ENCODE measurements at places on chromosomes 6 and 20. TPM values are rescaled to one million over a fixed set of nuclear protein-coding genes. Genes with fewer than 3 reads are reported as not detected.
A peak's percentile ranks its signal among the peaks of the same experiment; 100 is the strongest.

DNA sequence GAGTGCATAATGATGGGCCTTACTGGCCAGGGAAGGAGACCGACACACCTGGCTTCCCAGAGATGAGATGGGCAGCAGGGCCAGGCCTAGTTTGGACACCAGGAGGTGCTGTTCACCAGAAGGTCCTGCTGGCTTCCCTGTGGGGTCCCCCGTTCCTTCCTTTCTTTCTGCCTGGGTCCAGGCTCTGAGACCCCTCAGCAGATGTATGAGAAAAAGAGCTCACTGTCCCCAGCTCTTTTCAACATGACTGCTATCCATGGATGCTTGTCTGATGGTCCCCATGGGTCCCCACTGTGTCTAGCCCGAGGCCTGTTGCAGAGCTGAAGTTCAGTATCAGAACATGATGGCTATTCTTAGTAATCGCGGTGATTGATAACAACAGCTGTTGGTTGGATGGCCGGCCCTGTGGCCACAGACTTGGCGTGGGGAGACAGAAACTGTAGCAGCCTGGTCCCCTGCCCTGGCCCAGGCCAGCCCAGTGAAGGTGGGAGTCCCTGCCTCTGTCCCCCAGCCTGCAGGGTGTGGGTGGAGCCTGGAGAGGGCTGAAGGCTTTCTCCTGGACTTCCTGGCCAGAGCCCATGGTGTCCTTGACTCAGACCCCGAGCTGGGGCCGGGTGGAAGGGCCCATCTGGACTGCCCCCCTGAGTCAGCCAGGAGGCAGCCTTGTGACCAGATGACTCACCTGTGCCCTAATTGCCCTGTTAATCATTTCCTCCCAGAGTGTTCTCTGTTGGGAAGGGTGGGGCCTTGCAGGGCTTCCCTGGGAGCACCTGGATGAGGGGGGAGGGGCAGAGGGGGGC lies 9.9 kb upstream of the BAK1 start:
- H3K4me3 ChIP-seq = no peak overlapping the region
- H3K4me1 ChIP-seq = peaks cover 35% of the 10 kb centered on the region
- H3K27ac ChIP-seq = peak overlapping the region; percentile 91
- H3K36me3 ChIP-seq = no peaks in the 10 kb centered on the region

DNA sequence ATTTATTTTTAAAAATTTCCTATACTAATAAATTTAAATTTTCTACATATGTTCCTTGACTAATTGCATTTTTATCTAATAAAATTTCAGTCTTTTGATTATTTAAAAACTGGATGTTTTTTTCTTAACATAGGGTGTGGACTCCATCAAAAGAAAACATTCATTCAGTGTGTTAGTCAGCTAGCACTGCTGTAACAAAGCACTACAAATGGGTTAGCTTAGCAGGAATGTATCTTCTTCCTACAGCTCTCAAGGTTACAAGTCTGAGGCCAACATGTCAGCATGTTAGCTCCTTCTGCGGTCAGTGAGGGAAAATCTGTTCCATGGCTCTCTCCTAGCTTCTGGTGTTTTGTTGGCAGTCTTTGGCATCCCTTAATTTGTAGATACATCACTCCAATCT lies 32.5 kb downstream of the FRK start:
- no peaks in the 10 kb centered on the region for H3K4me1 ChIP-seq
- no peak overlapping the region for H3K4me3 ChIP-seq
- H3K27me3 ChIP-seq = no peaks in the 10 kb centered on the region
- H3K36me3 ChIP-seq = no peaks in the 10 kb centered on the region
- H3K27ac ChIP-seq = no peak overlapping the region

DNA sequence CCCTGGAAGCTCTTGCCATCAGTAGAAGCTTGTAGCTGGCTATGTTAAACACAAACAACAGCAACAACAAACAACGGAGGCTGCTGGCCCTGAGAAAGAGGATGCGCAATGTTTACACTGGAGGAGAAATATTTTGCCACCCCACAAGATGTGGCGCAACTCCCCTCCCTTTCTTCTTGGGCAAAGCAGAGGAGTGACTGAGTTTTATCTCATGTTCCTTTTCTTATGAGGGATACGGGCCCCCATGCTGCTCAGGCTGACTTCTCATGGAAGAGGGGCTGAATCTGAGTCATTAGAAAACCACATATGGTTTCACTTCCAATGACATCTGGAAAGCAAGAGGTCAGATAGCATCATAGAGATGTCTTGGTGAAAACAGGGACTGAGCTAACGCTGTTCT lies 75.9 kb upstream of the HDDC2 start:
- H3K4me3 ChIP-seq = no peak overlapping the region
- DNase-seq = no peak
- no peaks in the 10 kb centered on the region for H3K27me3 ChIP-seq
- H3K36me3 ChIP-seq = no peaks in the 10 kb centered on the region
- no peak overlapping the region for H3K27ac ChIP-seq

DNA sequence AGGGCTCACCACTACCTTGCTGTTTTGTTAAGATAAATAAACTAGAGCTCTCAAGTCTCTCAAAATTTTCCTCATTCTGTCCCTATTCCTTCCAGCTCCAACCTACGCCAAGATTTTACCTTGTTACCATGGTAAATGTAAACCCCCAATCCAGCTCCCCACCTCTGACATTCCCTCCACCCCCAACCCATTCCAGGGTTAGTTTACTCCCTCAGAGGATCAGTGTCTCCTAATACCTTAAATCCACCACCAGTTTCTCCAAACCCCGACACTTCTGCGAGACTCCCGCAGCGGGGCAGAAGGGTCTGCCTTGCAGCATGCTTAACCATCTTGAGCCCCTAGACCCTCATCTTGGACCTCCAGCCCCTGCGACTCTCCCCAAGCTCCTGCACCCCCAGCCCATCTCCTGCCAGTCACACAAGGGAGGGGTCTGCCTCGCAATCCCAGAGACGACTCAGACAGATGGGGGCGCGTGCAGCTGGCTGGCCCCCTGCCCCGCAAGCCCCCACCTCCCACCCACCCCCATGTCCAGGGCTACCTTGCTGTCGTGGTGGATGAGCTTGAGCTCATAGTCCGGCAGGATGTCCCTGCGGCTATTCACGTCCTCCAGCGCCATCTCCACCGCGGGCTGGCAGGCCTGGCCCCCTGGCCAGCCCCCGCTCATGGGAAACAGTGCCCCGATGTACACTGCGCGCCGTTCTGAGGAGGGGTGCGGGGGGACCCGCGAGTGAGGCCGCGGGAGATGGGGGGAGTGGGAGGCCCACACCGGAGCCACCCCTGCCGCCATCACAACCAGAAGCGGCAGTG lies 5.8 kb downstream of the GABBR1 start:
- DNase-seq = no peak
- no peak overlapping the region for H3K4me3 ChIP-seq
- H3K27me3 ChIP-seq = no peaks in the 10 kb centered on the region

The SMPD2 gene
- total RNA-seq = 8.0 TPM

DNA sequence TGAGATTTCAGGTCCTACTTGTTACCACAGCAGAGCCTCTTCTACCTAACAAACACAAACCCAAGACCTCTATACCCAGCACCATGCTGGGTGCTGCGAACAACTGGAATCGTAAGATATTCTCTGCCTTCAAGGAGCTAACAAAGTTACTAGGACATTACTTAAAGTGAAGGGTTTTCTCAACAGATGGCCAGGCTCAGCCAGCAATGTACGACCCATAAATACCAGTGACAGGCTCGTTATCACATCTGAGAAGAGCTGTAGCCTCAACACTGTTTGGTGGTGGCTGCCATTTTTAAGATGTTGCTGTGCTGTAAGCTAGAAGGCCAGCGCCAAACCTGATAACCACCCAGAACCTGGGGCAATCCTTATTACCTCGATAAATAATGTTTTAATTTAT lies 406.5 kb downstream of the KIF16B start:
- no peaks in the 10 kb centered on the region for H3K36me3 ChIP-seq
- no peaks in the 10 kb centered on the region for H3K27me3 ChIP-seq
- H3K4me1 ChIP-seq = no peaks in the 10 kb centered on the region

DNA sequence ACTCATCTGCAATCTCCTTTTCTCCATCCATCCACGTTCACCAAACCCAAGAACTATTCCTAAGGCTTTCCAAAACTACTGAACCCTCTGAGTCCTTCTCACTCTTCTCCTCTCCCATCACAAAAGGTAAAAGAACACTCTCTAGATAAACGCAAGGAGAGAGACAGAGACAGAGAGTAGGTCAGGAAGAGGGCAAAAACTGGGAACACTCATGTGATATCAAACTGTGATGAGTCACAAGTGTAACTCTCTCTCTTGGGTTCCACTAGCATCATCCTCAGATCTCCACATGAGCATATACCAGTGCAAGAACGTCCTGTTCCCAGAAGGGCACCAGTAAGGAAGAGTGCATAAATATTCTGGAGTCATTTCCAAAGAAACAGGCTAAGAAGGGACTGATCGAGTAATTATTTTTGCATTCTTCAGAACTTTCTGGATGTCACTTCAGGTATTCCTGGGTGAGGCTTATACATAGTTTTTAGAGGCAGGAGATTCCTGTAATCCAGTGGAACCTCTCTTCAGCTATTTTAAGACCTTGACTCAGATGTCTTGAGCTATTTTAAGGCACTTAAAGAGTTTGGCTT lies 47.3 kb upstream of the STXBP5 start:
- H3K27ac ChIP-seq = no peak overlapping the region
- no peak for DNase-seq
- H3K27me3 ChIP-seq = no peaks in the 10 kb centered on the region

DNA sequence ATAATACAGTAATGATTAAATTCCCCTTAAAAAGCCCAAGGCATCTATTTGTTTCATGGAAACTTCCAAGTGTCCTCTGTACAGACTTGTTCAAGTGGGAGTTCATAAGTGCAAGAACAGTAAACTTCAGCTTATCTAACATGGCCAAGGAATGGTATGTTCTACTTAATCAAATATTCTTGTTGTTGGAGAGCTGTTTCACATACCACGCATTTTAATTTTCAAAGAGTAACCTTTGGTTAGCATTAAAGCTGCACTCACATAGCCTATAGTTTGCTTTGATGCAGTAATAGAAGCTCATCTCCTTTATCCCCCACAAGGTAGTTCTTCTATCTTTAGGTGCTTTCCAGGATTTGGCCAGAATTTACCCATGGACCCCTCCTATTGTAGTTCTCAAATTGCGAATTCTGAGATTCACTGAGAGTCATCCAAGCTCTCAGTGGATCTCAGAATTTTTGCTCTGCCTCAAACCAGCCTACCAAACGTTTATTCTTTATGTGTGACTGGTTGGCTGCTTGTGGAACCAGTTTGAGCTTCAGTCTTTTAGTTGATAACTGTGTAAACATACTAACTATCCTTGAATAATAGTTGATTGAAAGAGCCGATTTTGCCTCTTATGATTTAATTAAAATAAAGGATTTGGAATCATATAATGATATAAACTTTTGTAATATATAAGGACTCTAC lies 668.0 kb upstream of the FLRT3 start:
- no peak for DNase-seq
- H3K4me1 ChIP-seq = peaks cover 20% of the 10 kb centered on the region
- no peak overlapping the region for H3K4me3 ChIP-seq
- no peaks in the 10 kb centered on the region for H3K27me3 ChIP-seq
- no peaks in the 10 kb centered on the region for H3K36me3 ChIP-seq

The PRKN gene
- 6.7 TPM for total RNA-seq

GRCh38 chr6:151808371-151809241 lies 1.1 kb downstream of the ESR1 start:
- DNase-seq = no peak
- H3K4me1 ChIP-seq = peaks cover 21% of the 10 kb centered on the region
- no peaks in the 10 kb centered on the region for H3K27me3 ChIP-seq
- H3K36me3 ChIP-seq = no peaks in the 10 kb centered on the region

- H3K27ac ChIP-seq = no peak overlapping the region
- H3K27me3 ChIP-seq = no peaks in the 10 kb centered on the region
- H3K36me3 ChIP-seq = no peaks in the 10 kb centered on the region
- no peak overlapping the region for H3K4me3 ChIP-seq
- no peak for DNase-seq
Measured at GRCh38 chr6:135680964-135681913, 170.3 kb upstream of the PDE7B start.

DNA sequence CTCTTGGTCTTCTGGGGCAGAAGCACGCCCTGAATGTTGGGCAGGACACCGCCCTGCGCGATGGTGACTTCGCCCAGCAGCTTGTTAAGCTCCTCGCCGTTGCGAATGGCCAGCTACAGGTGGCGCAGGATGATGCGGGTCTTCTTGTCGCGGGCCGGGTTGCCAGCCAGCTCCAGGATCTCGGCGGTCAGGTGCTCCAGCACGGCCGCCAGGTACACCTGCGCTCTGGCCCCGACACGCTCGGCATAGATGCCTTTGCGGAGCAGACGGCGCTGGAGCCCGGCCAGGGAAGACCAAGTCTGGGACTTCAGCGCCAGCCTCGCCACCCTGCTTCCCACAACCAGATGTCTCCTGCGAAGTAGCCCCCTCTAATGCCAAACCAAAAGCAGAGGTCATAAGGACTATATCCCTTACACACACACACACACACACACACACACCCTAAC lies 8.0 kb upstream of the SLC17A3 start:
- H3K36me3 ChIP-seq = no peaks in the 10 kb centered on the region
- no peak overlapping the region for H3K4me3 ChIP-seq
- DNase-seq = peak; percentile 61

Measured in body of pancreas (tissue), 4 donors.